ENCODE measurements at places on chromosomes 16 and 17.

- no peak for DNase-seq
Observed at GRCh38 chr16:80670170-80670865, 129.5 kb downstream of the DYNLRB2 start.

DNA sequence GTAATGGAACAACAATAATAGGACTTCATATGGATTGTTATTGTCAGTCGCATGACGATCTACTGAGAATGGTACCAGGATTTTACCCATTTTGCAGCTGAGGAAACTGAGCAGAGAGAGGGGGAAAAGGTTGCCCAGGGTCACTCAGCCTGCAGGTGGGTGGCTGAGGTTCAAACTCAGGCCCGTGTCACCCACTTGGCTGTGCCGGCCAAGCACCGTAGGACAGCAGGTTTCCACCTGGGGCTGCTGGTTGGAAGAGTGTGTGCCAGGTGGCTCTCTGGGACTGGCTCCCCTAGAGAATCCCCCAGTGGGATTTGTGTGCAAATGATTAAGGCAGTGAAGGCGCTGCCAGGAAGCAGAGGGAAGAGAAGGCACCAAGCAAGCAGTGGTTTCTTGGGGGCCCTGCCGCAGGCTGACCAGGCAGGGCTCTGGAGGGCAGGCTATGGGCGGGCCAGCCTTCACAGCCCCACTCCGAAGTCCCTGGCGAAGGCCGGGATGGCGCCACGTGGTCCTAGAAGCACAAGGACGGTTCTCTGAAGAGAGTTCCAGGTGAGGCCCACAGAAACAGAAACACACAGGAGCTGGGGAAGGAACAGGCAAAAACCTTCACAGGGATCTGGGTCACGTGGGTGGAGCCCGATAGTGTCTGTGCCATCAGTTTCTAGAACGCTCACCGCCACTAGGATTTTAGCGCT is 163.5 kb downstream of the IRF8 start:
- no peak for DNase-seq

DNA sequence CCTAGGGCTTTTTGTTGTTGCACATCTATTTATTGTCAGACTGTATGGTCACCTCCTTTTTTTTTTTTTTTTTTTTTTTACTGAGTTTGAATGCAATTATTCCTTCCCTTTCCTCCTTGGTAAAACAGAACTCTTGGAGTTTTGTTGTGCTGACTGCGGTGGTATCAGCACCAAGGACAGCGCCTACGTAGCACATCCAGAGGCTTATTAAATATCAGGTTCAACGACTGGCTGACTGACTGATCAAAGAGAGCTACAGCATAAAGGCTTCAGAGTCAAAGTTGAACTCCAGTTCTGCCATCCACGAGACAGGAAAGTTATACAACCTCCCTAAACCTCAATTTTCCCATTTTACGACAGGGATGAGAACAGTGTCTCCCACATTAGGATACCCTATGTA is 86.1 kb upstream of the RBFOX1 start:
- DNase-seq = no peak

DNA sequence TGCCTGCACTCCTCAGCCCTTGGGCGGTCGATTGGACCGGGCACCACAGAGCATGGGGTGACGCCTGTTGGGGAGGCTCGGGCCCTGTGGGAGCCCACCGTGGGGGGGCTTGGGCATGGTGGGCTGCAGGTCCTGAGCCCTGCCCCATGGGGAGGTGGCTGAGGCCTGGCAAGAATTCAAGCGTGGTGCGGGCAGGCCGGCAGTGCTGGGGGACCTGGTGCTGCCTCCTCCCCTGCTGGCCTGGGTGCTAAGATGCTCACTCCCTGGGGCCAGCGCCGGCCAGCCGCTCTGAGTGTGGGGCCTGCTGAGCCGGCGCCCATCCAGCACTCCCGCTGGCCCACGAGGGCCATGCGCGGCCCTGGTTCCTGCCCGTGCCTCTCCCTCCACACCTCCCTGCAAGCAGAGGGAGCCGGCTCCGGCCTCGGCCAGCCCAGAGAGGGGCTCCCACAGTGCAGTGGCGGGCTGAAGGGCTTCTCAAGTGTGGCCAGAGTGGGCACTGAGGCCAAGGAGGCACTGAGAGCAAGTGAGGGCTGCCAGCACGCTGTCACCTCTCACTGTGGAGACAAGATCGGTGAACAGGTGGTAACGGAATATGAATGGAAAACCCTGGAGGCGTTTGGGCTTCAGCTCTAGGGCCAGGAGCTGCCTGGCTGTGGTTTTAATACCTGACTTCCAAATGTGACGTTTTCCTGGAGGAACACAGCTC is 28.5 kb downstream of the ST6GALNAC1 start:
- no peak for DNase-seq

- DNase-seq = no peak
Observed at GRCh38 chr17:40457964-40458791, 14.9 kb downstream of the IGFBP4 start.

DNA sequence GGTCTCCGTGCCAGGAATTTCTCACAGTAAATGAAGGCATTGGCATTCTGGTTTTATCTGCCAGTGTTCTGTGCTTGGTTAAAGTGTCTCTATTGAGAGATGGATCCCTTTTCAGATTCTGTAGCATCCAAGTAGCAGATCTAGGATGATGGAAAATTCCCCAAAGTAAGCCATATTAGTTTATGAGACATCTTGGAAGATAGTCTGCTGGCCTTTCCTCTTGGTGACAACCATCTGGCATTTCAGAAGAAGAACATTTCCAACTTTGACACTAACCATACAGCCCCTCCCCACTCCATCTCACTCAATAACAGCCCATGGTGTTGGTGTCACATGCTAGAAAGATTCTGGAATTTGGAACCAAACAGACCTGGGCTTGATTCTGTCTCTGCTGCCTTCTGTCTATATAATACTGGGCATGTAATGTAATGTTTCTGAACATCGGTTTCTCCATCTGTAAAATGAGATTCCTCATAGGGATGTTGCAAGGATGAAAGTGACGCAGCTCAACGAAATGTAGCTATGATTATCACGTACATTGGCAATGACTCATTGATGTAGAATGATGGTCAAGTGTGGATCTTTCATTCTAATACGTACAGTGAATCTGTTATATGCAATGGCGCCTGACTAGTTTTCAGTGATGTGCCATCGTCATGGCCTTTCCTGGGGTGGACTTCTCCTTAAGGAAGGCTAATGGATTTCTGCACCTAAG is 32.6 kb upstream of the PIRT start:
- no peak for DNase-seq

- DNase-seq = no peak
Observed at GRCh38 chr17:6461792-6462524, 17.7 kb downstream of the PIMREG start.

DNA sequence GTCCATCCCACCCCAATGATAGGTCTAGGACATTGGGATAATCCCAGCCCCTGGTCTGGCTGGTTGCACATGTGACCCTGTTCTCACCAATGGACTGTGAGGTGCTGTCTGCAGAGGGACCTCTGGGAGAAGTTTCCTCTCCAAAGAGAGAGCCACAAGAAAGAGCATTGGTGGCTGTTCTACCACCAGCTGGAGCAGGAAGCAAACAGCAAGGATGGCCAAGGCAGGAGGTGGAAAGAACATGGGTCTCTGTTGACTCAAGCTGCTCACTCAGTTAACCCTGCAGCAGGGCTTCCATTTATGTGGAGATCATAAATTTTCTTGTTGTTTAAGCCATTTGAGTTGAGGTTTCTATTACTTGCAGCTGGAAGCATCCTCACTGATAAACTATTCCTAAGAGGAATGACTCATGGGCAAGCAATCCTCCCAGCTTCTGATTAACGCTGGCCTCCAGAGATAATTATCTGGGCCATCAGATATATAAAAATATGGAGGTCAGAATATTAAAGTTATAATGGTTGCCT is 52.6 kb downstream of the CYB5B start:
- no peak for DNase-seq

GRCh38 chr16:30603945-30604315 is 6.3 kb downstream of the ZNF689 start:
- no peak for DNase-seq

GRCh38 chr16:25031132-25031440 is 15.9 kb upstream of the ARHGAP17 start:
- DNase-seq = no peak

GRCh38 chr16:23861874-23862273 is 26.1 kb downstream of the PRKCB start:
- DNase-seq = no peak

DNA sequence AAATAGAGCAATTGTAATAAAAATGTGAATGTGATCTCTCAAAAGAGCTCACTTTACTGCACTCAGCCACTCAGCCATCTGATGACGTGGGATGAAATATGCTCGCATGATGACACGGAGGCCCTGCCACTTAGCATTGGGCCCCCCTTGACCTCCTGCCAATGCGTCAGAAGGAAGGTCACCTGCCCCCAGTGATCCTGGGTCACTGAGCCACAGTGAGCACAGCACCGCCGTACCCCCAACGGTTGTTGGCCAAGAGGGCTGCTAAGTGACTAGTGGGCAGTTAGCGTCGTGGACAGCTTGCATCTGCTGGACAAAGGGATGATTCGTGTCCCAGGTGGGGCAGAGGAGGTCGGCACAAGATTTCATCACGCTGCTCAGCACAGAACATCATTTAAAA is 22.9 kb downstream of the ZC3H18 start:
- no peak for DNase-seq

DNA sequence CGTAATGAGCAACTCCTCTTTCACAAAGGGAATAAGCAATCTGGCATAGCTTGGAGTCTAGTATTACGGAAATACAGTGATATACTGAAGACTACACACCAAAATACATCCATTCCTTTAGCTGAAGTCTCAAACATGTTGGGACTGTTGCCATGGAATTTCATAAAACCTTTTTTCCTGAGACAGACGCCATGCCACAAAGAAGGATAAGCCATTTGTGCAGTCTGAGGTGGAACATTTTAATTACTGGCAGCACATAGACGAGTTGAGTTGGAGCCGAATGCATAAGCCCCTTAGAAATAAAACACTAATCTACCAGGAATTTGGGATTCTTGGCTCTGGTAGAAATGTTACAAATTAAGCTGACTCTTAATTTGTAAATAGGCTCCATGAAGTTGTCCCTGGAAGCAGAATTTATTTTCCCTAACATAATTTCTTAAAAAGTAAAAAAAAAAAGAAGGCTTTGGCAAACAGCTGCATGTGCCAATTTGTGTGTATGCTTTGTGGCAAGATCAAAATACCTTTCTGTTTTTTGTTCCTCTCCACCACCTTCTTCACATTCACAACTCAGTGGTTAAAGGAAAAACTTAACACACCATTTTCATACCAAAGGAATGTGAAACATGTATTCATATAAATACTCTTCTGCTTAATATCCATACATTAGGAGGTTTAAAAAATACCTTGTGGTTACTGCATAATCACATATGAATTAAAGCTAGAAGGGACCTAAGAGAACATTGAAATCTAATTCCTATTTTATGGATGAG is 25.5 kb downstream of the GRB7 start:
- no peak for DNase-seq

DNA sequence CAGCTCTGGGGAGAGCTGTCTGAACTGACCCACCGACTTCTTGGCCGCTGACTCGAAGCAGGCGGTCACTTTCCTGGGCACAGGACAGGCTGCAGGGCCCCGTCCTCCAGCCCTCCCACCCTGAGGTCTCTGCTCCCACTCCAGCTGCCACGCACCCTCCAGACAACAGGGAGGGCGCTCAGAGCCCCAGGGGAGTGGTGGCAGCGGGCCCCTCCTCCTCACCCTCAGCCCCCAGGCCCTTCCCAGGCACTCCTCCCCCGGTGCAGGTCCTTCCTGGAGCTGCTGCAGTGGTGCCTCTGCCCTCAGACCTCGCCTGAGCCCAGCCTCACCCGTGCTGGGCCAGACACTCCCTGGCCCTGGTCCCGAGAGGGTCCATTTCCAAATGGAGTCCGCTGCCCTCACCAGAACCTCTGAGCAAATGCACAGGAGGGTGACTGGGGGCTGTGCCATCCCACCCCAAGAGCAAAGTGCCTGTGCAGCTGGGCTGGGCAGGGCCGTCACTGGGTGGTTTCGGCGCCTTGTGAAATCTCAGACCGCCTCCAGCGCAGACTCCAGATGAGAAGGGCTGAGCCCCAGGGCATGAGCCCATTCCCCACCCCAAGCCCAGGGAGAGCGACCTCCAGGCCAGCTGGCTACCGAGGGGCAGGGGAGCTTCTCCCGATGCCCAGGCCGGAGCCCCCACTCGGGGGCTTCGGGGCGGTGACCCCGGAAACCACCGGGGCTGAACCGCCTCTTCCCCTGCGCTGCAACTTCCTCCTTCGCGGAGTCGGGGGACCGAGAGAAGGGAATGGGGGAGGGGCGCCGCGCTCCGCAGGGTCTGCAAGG is 717 bp downstream of the CYBA start:
- no peak for DNase-seq

- DNase-seq = no peak
Observed at GRCh38 chr17:82023447-82024241, 539 bp downstream of the LRRC45 start.

- no peak for DNase-seq
Observed at GRCh38 chr17:37218849-37219248, 156.9 kb upstream of the C17orf78 start.

DNA sequence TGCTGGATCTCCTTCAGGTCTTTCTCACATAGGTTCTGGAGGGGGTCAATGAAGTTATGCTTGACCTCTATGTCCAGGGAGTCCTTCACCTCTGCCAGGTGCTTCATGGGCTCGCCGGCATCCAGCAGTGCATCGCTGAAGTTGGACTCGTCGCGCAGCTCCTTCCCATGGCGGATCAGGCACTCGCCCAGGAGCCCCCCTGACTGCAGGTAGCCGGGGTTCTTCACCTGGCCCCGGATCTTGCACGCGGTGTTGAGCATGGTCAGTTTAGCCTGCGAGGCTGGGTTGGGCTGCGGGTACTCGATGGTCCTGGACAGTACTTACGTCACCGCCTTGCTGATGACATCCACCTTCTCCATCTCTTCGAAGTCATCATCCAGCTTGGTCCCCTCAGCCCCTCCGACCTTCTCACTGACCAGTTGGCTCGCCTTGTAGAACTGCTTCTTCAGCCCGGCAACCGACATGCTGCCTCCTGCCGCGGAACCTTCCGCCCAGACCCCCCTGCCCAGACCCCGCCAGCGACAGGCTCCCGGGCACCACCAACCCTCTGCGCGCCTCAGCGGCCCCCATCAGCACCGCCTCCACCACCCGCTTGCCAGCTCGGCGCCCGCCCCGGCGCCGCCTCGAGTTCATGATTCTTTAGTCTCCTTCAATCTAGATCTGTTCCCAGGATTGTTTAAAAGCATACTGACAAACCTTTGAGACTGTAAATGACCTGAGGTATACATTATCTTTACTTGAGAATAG is 99.8 kb downstream of the KPNA2 start:
- DNase-seq = no peak

DNA sequence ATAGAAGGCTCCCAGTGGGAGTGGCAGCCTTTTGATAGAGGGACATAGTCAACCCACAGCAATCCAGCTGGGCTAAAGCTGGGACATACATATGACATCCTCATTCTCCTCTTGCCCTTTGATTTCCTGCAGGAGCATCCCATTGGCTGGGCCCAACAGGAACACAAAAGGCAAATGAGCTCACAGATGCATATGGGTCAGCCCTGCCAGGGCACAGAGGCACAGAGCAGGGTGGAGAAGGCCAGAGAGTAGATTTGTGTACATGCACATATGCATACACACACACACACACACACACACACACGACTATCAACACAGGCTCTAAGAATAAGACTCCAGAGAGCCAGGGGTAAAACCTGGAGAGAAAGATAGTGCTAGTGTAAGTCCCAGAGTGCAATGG is 58.6 kb downstream of the MMD start:
- no peak for DNase-seq
